ENCODE measurements at places on chromosomes 3 and 15.

- no peak for DNase-seq
Measured at GRCh38 chr3:103976931-103977339, 1389.8 kb upstream of the ALCAM start.

DNA sequence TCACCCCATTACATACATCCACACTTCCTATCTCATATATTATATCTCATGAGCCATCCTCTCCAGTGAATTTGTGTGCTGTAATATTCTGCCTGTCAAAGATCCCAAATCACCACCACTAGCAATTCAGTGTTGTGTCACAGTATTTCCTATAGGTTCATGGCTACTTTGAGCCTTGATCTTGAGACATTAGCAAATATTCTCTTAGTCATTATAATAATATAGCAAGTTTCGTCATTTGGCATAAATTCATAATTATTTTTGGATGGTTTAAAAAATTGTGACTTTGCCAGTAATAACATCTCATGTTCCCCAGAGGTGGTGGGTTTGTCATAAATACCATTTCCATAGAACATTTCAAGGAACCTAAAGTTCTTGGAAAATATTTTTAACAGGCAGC, 47.7 kb downstream of the CMSS1 start:
- no peak for DNase-seq

GRCh38 chr15:99578809-99579208, 13.0 kb downstream of the MEF2A start:
- DNase-seq: no peak

DNA sequence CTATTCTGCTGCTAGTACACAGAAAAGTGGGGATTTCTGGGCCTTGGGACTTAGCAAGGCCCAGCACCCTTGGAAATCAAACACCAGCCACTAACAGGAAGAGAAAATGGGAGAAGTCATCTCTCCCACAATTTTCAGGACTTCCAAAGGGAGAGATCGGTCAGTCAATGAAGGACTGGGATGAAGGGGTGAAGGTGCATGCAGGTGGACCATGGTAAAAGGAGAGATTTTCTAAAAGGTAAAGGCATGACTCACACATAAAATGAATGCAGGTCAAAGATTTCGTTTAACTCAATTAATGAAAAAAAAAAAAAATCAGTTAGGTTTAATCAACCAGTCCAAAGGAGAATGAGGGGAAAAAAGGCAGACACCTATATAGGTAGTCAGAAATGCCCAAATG, 176.4 kb upstream of the PROK2 start:
- DNase-seq: no peak

- no peak for DNase-seq
Measured at GRCh38 chr15:55398243-55398642, 9.9 kb downstream of the CCPG1 start.

GRCh38 chr3:41662288-41662687, 299.6 kb downstream of the ULK4 start:
- DNase-seq: no peak

DNA sequence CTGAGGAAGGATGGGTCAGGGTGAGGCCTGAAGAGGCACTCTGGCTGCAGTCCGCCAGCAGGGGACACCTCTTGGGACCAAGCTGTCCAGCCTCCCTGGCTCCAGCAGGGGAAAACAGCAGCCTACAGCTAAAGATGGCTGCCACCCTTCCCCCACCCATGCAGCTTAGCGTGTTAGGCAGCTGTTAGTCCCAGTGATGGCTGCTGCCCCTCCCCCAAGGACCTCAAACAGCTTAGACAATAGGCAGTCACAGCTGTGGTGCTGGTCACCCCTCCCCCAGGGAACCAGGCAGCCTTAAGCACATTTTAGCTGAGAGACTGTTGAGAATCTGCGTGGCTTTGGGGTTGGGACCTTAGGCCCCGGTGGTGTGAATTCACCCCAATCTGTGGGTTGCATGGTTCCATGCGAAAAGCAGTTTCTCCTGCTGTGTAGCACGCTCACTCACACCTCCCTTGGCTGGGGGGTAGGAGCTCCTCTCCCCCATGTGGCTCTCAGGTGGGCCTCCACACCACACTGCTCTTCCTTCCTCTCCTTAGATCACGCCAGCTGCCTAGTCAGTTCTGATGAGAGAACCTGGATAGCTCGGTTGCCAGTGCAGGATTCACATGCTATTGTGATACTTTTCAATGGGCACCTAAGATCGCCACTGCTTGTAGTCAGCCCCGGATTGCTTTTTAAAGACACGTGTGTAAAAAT, 140.5 kb upstream of the CADPS start:
- DNase-seq: no peak

GRCh38 chr15:39181056-39181747, 399.7 kb upstream of the THBS1 start:
- no peak for DNase-seq

GRCh38 chr3:136283627-136284026, 33.5 kb downstream of the PCCB start:
- no peak for DNase-seq

GRCh38 chr15:75985971-75986370, 26.3 kb downstream of the NRG4 start:
- no peak for DNase-seq

DNA sequence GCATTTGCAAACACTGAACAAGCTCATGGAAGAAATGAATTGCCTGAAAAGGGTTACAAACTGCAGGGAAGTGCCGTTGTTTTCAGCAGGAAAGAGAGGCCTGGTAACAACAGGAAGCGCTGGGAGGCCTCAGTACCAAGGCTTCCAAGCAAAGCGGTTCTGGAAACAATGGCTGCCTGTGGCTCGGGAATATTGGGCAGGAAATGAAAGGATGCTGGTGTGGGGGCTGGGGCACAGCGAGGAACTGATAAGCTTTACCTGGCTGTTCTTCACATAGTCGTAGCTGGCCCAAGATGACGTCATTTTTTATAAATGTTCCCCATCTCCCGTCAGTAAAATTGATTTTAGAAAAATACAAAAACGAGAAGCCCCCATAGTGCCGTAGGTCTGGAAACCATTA, 55.9 kb downstream of the ARHGAP31 start:
- no peak for DNase-seq

- DNase-seq: no peak
Measured at GRCh38 chr3:126468028-126468891, 7.4 kb downstream of the ZXDC start.

DNA sequence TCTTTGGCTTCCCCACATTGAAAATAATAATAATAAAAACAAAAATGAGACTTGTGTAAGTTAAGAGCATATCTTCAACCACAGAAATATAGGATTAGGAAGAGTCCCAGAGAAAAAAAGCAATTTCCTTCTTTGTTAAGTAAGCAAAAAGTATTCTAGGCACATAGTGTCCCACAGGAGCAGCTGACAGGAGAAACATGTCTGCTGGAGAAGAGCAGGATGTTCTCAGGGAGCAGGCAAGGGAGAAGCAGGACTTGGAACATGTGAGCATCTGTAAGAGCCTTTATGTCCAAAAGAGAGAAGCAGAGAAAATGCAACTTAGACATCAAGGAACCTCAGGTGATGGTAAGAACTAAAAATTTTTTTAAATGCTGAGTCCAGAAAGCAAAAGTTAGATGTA, 39.0 kb downstream of the TTC23 start:
- DNase-seq: no peak

DNA sequence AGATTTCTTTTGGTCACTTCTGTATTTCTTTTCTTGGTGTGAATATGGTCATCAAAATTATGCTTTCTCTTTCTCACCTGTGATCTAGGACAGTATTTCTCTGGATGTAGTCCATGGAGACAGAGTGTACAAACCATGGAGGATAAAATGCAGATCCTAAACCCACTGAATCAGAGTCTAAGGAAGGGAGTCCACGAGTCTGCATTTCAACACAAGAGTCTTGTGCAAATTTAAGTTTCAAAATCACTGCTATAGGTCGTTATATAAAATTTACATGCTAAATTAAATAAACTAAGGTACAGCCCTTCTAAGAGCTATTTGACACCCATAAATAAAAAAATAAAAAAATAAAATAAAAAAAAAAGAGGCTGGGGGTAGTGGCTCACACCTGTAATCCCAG, 17.3 kb upstream of the UBE2E2 start:
- no peak for DNase-seq

DNA sequence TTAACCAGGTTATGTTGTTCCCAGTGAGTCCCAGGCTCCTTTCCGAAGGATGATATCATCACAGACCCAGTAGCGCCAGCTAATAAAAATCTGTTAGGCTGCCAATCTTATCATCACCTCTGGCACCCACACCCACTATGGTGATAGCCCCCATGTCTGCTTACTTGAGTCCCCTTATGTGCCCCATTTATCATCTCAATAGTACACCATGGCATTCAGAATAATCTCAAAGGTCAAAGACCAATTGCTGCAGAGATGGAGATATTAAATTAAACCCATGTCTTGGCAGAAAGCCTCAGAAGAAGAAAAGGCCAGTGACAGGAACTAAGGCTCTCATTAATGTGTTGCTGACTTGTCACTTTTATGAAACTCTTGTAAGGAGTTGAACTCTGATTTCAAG, 32.8 kb downstream of the CPNE4 start:
- no peak for DNase-seq

DNA sequence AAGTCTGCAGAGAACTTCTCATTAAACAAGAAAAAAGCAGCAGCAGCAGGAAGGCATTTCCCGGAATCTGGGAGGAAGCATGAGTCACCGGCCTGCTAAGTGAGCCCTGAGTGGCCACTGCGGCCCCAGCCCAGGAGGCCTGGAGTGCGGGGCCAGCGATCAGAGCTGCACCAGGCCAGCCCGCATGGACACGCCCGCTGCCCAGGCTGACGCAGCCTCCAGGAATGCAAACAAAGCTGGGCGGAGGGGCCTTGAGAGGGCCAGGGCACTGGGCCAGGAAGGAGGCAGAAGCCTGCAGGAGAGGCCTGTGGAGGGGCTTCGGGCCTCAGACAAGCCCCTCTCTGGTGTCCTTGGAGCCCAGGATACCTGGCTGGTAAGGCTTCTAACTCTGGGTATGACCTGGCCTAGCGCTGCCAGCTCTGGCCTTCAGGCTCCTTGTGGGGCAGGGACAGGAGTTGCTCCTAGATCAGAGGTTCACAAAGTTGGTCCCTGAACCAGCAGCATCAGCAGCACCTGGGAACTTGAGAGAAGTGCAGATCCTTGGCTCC, 101.2 kb downstream of the SMAD6 start:
- peak; percentile 95 for DNase-seq

DNA sequence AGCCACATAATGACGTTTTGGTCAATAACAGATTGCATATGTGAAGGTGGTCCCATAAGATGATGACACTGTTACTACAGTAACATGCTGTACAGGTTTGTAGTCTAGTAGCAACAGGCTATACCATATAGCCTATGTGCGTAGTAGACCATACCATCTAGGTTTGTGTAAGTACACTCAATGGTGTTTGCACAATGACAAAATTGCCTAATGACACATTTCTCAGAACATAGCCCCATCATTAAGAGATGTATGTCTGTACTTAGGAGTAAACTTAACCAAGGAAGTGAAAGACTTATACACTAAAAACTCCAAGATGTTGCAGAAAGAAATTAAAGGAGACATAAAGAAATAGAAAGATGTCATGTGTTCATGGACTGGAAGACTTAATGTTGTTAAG, 66.2 kb downstream of the RPLP1 start:
- no peak for DNase-seq

DNA sequence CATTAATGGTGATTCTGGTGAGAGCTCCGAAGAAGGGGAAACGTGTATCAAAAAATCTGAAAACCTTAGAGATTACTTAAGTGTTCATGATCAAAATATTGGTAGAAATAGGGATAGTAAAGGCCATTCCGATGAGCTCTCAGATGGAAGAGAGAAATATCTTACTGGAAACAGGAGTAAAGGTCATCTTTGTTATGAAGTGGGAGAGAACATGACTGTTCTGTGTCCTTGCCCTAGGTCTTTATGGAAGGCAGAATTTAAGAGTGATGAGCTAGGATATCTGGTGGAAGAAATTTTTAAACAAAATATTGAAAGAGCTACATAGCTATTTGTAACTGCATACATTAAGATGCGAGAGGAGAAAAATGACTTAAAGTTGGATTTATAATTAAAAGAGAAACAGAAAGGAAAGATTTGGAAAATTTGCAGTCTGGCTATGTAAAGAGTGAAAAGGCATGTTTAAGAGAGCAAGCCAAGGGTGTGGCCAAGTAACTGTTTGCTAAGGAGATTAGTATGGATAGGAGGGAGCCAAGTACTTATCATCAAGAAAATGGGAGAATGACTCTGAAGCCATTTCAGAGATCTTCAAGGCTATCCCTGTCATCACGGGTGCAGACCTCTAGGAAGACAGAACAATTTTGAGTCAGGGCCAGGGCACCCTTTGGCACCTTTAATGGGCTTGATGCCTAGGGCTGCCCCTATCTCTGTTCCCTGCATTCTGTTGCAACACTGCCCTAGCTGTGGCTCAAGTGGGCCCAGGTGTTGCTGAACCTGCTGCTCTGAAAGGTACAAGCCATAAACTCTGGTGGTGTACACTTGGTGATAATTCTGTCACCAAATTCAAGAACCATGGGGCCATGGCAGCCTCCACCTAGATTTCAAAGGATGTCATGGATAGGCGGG, 27.3 kb downstream of the SLMAP start:
- no peak for DNase-seq

GRCh38 chr15:98083203-98083910, 122.9 kb downstream of the ARRDC4 start:
- DNase-seq: no peak

DNA sequence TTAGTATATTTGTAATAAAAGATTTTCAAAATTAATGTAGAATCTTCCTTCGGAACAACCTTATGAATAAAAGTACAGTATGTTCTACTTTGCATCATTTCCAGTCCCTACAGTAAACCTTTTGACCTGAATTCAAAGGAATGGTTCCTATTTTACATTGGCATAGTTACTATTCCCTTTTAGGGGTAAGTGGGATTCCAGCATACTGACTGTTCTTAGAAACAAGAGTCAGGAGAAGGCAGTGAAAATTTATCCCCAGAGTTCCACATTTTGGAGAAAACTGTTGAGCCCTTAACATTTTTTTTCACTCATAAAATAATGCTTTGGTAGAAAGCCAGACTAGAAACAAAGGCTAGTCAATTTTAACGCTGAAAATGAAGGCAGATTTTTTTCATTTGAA, 78.1 kb downstream of the P3H2 start:
- DNase-seq: no peak

DNA sequence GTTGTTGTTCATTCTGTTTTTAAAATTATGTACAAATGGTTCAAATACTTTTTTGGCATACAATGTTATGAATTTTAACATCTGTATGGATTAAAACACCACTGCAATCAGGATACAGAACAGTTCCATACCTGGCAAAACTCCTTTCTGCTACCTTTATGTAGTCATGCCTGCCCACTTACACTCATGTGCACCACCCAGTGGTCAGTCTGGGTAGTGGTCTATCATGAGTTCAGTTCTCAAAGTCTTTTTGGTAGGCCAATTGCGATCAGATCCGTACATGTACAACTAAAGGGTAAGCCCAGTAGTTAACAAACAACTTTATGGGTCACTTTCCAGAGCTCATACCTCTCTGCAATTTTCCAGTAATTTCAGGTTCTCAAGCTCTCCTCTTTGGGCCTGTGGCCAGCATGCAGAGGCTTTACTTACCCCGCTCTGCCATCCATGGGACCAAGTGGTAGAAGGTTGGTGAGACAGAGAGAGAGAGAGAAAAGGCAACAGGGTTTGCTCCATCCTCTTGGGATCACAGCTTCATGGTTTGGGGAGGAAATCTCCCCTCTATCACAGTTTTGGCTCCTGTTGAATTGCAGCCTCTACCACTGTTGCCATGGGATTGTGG, 63.9 kb upstream of the FAM98B start:
- peak; percentile 5 for DNase-seq

GRCh38 chr3:62046326-62046725, 327.0 kb downstream of the FEZF2 start:
- peak; percentile 10 for DNase-seq

- no peak for DNase-seq
Measured at GRCh38 chr15:70098461-70099166, 897 bp upstream of the TLE3 start.

All from AG09319 (cell line).